Endothelial cell (in vitro differentiated cells): ENCODE measurements at places on chromosomes 2 and 18. TPM values are rescaled to one million over a fixed set of nuclear protein-coding genes. Genes with fewer than 3 reads are reported as not detected.

The ASB18 gene
- total RNA-seq: not detected

DNA sequence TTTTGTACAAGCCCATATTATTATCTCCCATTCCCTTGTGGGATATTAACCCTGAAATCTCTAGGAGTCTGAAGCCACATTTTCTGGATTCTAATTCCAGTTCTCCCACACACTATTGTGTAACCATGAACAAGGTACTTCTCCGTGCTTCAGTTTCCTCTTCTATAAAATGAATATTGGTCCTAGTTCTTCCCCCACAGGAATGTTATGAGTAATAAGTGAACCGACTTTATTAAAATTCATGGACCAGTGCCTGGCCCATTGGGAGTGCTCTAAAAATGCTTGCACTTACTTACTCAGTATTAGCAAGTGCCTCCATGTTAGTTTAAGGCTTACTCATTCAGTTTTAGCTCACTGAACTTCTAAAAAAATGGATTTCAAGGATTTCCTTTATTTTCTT lies 1.4 kb upstream of the ACMSD start:
- H3K27ac ChIP-seq: no peak overlapping the region
- H3K4me3 ChIP-seq: no peak overlapping the region
- DNase-seq: no peak
- peaks cover 1% of the 10 kb centered on the region for H3K27me3 ChIP-seq
- no peaks in the 10 kb centered on the region for H3K36me3 ChIP-seq
- H3K4me1 ChIP-seq: no peaks in the 10 kb centered on the region

- no peaks in the 10 kb centered on the region for H3K27me3 ChIP-seq
- H3K27ac ChIP-seq: no peak overlapping the region
- H3K4me1 ChIP-seq: no peaks in the 10 kb centered on the region
- peaks cover 4% of the 10 kb centered on the region for H3K36me3 ChIP-seq
Observed at GRCh38 chr2:96345868-96346462, 10.4 kb downstream of the NCAPH start.

- no peak for DNase-seq
- H3K36me3 ChIP-seq: peaks cover 4% of the 10 kb centered on the region
- peaks cover 16% of the 10 kb centered on the region for H3K4me1 ChIP-seq
- no peaks in the 10 kb centered on the region for H3K27me3 ChIP-seq
- H3K27ac ChIP-seq: no peak overlapping the region
Observed at GRCh38 chr2:119772767-119773166, 13.0 kb downstream of the PTPN4 start.

DNA sequence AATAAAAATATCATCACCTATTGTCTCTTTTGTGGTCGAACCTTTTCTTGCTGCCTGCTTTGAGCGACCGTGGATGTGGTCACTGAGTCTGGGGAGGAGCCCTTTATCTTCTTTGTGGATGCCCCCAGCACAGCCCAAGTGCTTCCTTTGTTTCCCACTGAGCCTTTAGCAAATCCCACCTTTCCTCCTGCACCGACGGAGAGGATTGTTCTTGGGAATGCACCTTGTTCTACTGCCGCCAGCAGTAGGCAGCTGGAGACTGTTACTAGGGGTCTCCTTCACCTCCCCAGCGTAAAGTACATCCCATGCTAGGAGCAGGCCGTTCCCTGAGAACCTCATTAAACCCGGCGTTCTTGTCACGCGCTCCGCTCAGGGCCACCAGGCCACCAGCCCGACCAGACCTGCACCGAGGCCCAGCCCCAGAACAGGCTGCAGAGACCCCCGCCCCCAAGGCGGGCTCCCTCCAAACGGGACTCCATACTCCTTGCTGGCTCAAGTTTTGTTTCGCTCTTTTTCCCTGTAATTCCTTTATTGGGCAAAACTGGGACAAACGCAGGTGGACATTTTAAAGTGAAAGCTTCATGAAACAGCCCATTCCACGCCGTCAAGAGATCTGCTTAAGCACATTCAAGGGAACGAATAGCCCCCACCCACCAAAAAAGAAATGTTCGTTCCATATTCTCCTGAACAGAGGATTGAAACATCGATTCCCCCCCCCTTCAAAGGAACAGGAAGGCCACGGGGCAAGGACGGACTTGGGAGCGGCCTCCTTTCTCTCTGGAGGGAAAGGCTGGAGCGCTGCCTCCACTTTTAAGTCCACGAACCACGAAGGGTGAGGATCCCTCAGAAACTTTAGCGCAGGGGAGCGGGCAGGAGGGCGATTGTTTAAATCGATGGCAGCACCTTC lies 1.1 kb upstream of the MAT2A start:
- peaks cover 14% of the 10 kb centered on the region for H3K27me3 ChIP-seq
- H3K4me3 ChIP-seq: peak overlapping the region; percentile 94
- H3K27ac ChIP-seq: peak overlapping the region; percentile 98
- DNase-seq: peak; percentile 45
- H3K36me3 ChIP-seq: peaks cover 28% of the 10 kb centered on the region
- peaks cover 46% of the 10 kb centered on the region for H3K4me1 ChIP-seq

DNA sequence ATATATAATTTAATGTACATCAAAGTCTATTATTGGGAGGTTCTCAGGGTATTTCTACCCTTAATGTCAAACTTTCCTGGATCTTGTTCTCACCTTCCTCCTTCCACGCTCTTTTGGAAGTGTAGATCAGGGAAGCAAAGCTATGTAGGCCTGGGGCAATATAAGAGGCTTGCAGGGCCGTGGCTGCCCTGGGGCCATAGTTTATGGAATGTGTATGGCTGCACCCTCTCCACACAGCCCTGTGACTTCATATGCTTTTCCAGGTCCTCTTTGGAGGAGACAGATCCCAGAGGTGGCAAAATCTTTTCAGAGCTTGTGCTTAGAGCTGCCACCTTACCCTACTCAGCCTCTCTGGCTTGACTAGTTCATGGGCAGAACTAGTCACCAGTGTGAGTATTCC lies 82.9 kb downstream of the PLB1 start:
- H3K27ac ChIP-seq: no peak overlapping the region
- DNase-seq: no peak
- no peaks in the 10 kb centered on the region for H3K27me3 ChIP-seq
- no peak overlapping the region for H3K4me3 ChIP-seq

GRCh38 chr2:46850742-46851141 lies 64.9 kb downstream of the MCFD2 start:
- DNase-seq: no peak
- peaks cover 3% of the 10 kb centered on the region for H3K36me3 ChIP-seq
- H3K27ac ChIP-seq: no peak overlapping the region

DNA sequence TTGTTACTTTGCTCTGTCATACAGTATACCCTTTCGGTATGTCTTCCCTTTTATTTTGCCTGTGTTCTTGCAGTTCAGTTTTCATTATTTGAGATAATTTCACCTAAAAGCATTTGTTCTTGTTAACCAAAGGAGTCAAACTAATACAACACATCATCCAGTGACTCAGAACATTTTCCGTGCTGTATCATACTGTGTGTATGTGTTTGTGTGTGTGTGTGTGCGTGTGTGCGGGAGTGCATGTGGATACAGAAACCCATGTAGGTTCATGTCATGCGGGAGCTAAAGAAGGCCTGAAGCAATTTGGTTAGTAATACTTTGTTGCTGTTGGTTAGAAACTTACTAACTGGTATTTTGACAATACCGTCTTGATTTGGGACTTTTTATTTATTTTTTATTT lies 60.0 kb downstream of the CEP192 start:
- peaks cover 22% of the 10 kb centered on the region for H3K36me3 ChIP-seq
- H3K4me1 ChIP-seq: peaks cover 10% of the 10 kb centered on the region
- no peak overlapping the region for H3K4me3 ChIP-seq
- H3K27ac ChIP-seq: no peak overlapping the region
- no peak for DNase-seq

DNA sequence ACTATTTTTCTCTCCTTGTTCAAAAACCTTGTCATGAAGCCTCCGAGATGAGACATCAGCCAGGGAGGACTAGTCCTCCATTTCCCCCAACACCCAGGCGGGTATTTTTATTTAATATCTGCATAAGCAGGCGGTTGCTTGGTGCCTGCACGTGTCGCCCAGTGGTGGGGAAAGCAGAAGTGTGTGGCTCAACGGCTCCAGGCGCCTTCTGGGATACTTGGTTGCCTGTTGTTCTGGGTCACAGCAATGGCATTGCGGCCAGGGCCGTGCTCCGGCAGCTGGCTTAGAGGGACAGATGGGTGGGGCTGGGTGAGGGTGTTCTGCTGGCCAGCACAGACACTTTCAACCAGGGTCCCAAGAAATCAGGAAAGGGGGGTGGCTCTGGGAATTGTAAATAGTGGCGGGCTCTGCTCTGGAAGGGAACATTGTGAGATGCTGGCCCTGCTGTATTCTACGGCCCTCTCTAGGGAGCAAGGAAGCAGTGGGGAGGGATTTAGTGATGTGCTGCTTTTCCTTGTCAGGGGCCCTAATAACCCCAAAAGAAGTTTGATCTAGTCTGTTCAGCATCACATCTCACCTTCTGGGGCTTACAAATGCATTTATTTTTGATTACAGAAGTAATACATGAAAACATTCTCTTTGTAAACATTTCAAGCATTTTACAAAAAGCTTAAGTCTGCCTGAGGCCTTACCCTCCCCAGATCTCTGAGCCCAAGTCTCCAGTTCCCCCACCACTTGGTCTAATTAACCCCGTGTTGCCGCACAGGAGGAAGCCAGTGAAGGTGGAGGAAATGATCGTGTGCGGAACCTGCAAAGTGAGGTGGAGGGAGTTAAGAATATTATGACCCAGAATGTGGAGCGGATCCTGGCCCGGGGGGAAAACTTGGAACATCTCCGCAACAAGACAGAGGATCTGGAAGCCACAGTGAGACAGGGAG lies 1.1 kb downstream of the VAMP8 start:
- no peak for DNase-seq
- H3K4me3 ChIP-seq: peak overlapping the region; percentile 91
- peak overlapping the region; percentile 95 for H3K27ac ChIP-seq
- H3K36me3 ChIP-seq: peaks cover 15% of the 10 kb centered on the region
- H3K4me1 ChIP-seq: peaks cover 58% of the 10 kb centered on the region

DNA sequence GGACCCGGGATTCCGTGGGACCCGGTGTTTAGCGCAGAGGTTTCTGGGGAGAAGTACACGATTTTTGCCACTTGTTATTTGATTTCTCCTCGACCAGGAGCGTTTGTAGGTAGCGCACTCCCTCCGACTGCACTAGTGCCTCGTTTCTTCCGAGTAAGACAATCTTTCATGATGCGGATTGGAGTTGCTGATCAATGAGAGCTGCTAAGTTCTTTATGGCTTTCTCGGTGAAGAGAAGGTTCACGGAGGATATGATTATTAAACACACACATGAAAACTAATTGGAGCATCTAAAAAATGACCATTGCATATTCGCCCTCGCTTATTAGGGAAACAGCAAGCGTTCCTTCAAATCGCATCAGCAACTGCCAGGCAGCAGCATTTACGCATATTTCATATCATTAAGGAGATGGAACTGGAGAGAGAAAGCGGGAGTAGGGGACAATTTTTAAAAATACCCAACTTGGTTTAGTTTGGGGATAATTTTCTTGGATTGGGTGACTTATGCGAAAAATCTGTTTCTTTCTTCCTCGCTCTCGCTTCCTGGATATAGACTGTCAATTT lies 616 bp downstream of the EML6 start:
- peak overlapping the region; percentile 91 for H3K4me3 ChIP-seq
- H3K27ac ChIP-seq: peak overlapping the region; percentile 20
- peaks cover 11% of the 10 kb centered on the region for H3K4me1 ChIP-seq

DNA sequence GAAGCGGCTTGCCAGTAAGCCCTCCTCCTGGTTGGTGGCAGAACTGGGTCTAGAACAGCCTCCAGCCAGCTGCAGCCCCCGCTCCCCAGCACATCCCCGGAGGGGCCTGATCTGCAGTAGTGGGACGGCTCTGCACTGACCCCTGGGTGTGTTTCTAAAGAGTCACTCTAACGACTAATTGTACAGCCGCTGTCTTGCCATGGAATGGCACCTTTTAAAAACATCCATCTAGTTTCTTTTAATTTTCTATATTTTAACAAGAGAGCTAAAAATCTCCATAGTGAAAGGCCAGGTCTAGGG lies 82.0 kb downstream of the MTCL1 start:
- DNase-seq: no peak
- H3K36me3 ChIP-seq: no peaks in the 10 kb centered on the region
- peaks cover 2% of the 10 kb centered on the region for H3K27me3 ChIP-seq
- peaks cover 12% of the 10 kb centered on the region for H3K4me1 ChIP-seq

DNA sequence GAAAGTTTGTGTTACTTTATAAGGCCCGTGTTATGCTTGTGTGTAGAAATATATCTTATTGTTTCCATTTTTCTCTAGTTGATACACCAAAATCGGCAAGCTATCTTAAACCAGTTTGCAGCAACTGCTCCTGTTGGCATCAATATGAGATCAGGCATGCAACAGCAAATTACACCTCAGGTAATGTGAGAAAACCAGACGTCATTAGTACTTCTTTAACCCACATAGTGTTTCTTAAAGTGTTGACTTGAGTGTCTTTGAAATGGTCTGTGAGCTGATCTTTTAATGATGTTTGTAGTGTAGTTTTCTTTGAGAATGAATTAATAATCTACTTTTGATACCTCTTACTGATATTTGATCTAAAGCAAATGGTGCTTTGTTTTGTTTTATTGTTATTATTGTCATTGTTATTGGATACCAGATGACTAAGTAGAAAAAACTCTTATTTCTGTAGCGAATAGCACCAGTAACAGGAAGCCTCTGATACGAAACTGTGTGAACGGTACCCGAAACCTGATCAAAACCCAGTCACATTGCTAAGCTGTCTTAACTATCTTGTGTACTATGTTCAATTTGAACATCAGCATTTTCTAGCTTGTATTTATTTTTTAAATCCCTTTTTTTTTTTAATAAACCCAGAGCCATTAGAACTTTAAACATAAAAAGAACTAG lies 53.7 kb downstream of the PTRHD1 start:
- no peaks in the 10 kb centered on the region for H3K27me3 ChIP-seq
- no peak overlapping the region for H3K4me3 ChIP-seq
- H3K36me3 ChIP-seq: peaks cover 14% of the 10 kb centered on the region
- no peaks in the 10 kb centered on the region for H3K4me1 ChIP-seq
- DNase-seq: no peak

- no peak overlapping the region for H3K27ac ChIP-seq
- DNase-seq: no peak
- H3K4me1 ChIP-seq: peaks cover 7% of the 10 kb centered on the region
- no peaks in the 10 kb centered on the region for H3K27me3 ChIP-seq
- H3K4me3 ChIP-seq: no peak overlapping the region
Observed at GRCh38 chr2:144560251-144560650, 40.3 kb upstream of the ZEB2 start.

- no peak overlapping the region for H3K4me3 ChIP-seq
- DNase-seq: no peak
- peaks cover 3% of the 10 kb centered on the region for H3K36me3 ChIP-seq
Observed at GRCh38 chr2:191176801-191177438, 26.1 kb upstream of the STAT4 start.
